ENCODE measurements at places on chromosomes 1 and 21.

DNA sequence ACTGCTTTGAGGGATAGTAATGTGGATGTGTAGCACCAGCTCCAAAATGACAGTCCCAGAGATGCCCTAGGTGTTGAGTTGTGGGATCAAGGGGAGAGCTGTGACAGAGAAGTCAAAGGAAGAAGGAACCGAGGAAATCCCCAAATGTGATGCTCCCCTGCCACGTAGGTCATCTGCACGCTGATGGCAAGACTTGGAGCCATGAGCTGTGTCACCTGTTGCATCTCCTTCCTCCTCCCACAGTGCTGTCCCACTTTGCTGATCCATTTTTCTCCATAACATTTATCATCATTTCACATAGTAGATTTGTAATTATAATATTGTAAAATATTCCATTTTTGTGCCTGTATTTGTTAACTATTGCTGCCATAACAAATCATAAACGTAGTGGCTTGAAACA is 17.6 kb upstream of the RCAN1 start:
- DNase-seq = no peak

DNA sequence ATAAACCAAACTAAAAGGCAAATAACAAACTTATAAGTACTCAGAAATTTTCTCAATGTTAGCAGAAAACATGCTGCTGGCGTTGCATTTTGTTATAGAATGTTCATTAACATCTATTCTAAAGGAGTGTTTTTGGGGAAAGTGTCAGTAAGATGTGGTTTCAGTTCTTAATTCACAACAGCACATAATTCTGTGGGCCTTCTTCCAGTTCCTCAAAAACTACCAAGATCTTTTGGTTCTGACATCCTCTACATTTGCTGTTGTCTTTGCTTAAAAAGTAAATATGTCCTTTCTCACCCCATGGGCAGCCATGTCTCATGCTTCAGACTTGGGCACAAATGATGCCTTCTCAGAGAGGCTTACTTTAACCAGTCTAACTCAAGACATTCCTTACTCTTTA is 152.5 kb downstream of the CDC7 start:
- no peak for DNase-seq

- DNase-seq = peak; percentile 16
Measured at GRCh38 chr1:212794561-212795014, 2.9 kb downstream of the TATDN3 start.

- DNase-seq = no peak
Measured at GRCh38 chr1:180672505-180672904, 40.7 kb downstream of the XPR1 start.

- DNase-seq = no peak
Measured at GRCh38 chr1:192913683-192914082, 104.8 kb downstream of the RGS2 start.

- no peak for DNase-seq
Measured at GRCh38 chr1:30730346-30731108, 7.1 kb upstream of the MATN1 start.

DNA sequence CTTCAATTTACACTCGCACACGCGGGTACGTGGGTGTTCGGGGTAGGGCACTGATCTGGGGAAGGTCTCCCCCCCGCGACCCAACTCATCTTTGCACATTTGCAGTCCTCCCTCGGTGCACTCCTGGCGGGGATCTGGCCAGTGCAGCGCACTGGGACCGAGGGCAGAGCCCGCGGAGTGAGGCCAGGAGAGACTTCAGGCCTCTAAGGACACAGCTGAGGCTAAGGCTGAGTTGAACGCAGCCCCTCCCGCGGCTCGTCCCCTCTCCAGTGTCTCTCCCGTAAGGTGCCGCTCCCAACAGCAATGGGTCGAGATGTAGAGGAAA is 936 bp upstream of the NCAM2 start:
- no peak for DNase-seq

DNA sequence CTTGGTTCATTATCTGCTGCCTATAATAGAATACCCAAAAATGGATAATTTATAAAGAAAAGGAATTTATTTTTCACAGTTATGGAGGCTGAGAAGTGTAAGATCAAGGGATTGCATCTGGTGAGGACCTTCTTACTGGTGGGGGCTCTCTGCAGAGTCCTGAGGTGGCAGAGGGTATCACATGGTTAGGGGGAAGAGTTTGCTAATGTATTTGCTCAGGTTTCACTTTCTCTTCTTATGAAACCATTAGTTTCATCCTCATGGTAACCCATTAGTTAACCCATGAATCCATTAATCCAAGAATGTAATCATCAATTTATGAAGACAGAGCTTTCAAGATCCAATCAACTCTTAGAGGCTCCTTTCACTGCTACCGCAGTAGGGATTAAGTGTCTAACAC is 120.6 kb downstream of the DNM3 start:
- no peak for DNase-seq

GRCh38 chr1:226366290-226366689 is 41.6 kb downstream of the PARP1 start:
- DNase-seq = no peak

DNA sequence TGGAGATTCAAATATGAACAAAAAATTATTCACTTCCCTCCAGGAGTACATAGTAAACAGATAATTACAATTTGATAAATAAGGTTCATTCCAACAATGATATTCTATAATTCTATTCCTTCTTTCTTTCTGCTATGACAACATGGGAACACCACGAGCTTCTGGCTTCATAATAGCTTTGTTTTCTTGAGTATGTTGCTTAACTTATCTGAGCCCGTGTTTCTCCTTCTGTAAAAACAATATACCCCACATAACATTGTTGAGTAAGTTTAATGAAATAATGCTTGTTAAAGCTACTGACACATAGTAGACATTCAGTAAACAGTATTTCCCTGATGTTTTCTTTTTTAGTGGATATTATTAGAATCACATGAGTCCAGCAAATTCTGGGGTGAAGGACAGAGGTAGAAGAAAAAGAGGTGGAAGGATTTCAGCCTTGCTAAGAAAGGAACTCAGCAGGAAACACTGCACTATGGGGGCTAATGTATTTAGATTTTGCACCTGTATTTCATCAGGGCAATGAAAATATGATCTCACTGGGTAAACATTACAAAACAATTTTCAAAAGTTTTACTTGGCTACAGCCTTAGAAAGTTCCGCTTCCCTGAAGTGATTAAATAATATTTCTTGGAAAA is 430.8 kb upstream of the C1orf87 start:
- no peak for DNase-seq

GRCh38 chr1:24161270-24161669 is 18.3 kb upstream of the IL22RA1 start:
- DNase-seq = no peak

DNA sequence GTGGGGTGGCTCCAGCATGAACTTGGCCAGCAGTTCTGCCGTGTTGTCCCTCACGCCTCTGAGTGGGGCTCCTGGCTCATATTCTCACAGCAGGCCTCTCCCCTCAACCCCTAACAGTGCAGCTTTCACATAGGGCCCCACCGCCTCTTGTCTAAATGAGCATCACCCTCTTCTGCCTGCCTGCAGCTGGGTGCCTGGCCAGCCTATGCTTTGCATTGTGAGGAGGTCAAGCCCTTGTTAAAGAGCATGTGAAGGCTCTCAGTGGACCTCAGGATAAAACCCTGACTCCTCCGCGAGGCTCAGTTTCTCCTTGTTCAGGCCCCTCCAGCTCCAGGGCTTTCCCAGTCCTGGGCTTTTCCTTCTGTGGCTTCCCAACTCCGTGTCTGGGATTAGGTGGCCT is 34.8 kb downstream of the CRYAA start:
- no peak for DNase-seq

DNA sequence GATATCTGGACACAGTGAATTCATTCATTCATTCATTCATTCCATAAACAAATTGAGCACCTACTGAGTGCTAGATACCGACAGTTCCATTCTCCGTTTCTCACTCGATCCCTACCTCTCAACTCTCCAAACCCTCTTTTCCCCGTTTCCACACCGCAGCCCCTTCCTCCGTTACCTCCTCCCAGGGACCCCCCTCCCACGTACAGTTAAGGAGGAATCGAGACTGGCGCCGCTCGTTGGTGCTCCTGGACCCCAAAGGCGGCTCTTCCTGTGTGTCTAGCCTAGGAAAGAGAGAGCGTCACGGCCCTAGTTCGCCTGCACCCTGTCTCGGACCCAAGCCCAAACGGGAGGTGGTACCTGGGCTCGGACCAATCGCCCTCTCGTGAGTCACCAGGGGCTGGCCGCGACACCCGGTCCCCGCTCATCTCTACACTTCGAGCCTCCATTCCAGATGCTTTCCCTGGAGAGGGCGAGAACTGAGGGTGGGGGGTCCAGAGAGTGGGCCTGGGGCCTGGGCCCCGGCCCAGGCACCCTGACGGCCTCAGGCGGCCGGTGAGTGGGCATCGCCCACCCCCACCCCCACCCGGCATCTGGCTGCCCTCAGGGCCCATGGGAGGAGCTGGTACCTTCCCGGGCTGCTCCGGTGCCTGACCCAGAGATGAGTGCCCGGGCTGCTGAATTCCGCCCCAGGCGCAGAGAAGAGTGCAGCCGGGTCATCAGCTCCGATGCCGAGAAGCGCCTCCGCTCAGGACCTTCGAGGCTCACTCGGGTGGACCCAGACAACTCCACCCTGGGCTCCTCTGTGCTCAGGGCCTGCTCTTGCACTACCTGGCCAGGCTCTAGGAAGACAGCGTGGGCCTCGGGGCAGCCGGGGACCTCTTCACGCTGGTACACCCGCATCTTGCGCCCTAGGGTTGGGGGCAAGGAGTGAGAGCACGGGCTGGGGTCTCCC is 4.9 kb downstream of the ARHGEF19 start:
- DNase-seq = no peak

DNA sequence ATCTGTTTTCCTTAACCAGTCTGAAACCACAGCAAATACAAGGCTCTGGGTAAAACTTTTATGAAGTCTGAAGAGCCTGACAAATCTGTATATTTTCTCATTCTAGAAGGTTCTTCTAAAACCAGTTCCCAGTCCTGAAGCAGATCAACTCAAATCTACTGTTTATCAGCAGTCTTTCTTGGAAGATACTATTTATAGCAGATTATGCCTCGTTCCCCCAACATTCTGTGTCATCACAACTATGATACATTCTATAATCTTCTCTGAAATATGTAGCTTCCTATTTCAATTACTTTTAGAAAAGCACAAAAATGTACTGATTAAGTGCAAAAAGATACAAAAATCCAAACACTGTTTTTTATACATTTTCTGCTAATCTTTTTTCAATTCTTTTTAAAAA is 67.5 kb downstream of the NIBAN1 start:
- DNase-seq = no peak

GRCh38 chr1:66505671-66506392 is 28.1 kb upstream of the SGIP1 start:
- no peak for DNase-seq

- DNase-seq = no peak
Measured at GRCh38 chr1:41471658-41472057, 12.8 kb downstream of the EDN2 start.

DNA sequence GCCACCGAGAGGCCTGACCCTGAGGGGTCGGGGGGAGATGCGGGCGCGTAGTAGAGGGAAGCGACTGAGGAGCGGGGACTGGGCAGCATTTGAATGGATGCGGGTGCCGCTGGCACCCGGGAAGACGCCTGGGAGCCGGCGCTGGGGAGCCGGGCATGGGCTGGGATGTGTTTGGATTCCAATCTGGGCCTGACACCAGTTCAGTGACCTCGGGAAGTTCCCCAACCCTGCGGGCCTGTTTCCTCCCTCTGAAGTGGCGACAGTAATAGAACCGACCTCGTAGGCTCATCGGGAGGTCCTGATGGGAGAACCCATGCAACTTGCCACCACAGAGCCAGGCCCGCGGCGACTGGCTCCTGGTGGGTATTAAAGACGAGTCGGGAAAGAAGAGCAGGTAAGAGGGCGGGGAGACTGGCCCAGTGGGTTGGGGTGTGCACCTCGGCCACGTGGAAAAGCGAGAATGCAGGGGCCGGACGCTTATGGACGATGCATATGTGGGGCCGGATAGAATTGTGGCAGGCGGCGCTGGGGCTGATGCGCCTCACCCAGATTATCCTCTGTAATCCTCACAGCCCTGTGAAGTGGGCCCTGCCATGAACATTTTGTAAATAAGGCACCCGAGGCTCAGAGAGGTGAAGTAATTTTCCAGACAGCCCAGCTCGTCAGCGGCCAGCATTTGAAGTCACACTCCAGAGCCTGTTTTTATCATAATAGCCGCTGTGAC is 105.8 kb downstream of the SLC16A1 start:
- DNase-seq = no peak
